Activated CD8-positive, alpha-beta memory T cell treated with anti-CD3 and anti-CD28 coated beads, Interleukin-2, amount 50 U/mL, for 4 hours (primary cell): ENCODE measurements at places on chromosomes 12 and 14.

DNA sequence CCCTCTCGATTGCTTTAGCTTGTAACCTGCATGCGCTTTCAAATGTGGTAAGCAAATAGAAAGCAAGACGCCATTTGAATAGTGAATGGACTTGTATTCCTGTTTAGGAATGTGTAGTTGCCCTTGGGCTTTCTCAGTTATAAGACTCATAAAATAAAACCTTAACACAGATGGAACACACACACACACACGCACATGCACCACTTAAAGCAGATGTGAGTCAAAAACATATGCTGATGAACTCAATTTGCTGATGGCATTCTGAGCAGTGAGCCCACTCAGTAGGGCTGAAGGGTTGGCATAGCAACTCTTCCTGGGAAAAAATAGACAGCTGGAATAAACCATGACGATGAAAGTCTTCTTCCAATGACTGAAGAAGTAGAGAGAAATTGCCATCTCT, 360.5 kb downstream of the APAF1 start:
- no peak for DNase-seq

- DNase-seq = peak; percentile 48
These were observed 751 bp downstream of the GDF11 start for GRCh38 chr12:55743406-55744339.

GRCh38 chr14:70317969-70318634, 41.4 kb downstream of the COX16 start:
- no peak for DNase-seq

DNA sequence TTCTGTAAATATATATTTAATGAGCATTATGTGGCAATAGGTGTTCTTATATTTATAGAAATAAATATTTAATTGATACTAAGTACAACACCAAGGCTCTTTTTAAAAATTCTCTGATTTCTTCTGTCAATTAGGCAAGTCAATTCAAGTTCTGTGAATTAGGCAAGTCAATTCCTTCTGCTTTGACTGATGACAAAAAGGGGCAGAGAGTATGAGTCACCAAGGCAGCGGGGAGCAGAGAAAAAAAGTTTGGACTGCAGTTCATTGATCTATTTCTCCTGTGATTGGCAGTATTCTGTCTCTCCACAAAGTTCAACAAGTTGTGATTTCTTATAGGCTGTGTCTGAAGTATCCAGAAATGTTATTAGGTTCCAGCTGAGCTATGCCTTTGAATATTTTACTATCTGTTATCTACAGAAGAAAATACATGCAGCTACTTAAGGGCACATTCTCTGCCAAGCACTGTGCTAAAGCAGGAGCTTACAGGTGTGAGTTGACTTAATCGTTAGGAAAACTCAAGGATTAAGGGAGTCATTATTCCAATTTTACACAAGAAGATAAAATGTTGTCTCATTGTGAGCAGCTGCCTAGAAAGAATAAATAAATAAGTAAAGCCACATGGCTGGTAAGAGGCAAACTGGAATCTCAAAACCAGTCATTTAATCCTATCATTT, 206.4 kb upstream of the ALG10B start:
- DNase-seq = no peak

GRCh38 chr12:541676-542324, 82.1 kb downstream of the B4GALNT3 start:
- DNase-seq = no peak

GRCh38 chr12:111519083-111519482, 80.0 kb downstream of the ATXN2 start:
- no peak for DNase-seq

DNA sequence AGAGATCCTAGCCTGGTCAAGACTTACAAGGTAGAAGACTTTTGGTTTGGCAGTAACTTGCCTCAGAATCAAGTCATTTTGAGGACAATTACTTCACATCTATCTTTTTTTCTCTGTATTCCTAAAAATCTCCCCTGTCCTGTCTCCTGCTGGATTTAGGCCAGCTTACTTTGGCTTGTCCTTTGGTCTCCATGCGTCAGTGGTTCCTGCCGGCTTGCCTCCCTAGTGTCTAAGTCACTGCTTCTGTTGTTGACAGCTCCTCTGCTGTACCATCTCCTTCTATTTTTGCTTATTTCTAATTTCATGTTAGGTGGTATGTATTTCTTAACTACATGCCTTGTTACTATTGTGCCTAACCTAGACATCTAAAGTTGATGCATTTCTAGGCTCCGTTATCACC, 39.7 kb upstream of the FBLN5 start:
- no peak for DNase-seq

DNA sequence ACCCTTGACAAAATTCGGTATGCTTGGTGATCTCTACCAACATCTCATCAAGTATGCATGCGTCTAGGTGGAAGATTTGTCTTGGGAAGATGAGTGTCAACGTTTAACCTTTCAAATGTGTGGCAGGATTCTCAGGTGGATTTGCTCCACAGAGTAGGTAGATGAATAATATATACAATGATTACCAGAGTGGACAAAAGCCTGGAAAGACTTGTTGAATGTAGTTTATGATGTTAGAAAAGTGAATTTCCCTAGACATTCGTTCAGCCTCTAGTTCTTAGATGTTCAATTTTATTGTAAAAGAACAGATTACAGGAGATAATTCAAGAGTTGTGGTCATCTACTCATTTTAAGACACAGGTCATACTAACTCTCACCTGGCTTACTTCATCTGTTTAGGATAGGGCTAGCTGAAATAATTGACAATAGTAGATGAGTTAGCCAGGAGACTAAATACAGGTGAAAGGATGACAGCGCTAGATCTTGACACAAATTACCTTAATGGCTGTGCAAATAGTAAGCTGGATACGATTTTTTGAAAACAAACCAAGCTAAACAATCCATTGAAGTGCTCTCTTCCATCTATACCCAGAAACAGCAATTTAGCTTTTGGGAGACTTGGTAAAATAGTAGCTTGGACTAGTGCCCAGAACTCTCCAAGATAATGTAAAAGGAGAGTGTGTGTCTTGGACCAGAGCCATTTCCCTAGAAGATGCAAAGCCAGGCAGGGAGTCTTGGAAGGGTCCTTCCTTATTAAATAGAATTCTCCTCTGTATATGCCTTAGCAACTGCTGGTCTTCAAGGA, 168.0 kb downstream of the DACT1 start:
- no peak for DNase-seq

- DNase-seq = no peak
These were observed 22.6 kb upstream of the SLC15A5 start for GRCh38 chr12:16300122-16300521.

DNA sequence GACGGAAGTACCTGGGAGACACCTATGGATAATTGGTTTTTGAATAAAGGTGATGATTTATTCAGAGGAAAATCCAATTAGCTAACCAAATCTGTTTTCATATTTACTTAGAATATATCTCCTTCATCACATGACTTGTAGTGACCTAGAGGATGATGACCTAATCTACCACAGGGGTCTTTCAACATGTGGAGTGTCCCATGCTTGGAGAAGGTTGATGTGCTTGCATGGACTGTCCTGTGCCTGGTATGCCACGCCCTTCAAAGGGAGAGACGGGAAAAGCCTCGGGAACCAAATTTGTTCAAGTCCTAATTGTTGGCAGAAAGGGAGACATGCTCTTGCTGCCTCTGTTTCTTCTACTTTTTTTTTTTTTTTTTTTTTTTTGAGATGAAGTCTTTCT, 11.8 kb upstream of the PAPLN start:
- DNase-seq = no peak

DNA sequence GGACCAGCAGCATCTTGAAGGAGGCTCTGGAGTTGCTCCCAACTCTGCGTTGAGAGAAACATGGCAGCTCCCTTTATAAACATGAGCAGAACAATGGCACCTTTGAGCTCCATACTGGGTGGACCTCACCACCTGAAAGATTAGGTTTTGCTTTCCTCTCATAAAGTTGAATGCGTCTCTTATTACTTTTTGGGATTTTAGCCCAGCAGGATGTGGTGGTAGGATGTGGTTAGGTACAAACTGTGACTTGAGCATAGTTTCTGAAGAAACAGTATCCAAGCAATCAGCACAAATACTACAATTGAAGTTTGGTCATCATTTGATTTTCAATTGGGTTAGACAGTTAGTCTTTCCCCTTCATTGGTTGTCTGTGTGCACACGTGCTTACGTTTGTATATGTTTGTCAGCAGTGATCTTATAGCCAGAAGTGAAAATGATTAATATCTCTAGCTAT, at the start of gene PRR4:
PRR4 (minus strand) TSS at position 51 of the 454 bp plus-strand sequence; CDS start at position 13, 38 bp downstream.
- no peak for DNase-seq

DNA sequence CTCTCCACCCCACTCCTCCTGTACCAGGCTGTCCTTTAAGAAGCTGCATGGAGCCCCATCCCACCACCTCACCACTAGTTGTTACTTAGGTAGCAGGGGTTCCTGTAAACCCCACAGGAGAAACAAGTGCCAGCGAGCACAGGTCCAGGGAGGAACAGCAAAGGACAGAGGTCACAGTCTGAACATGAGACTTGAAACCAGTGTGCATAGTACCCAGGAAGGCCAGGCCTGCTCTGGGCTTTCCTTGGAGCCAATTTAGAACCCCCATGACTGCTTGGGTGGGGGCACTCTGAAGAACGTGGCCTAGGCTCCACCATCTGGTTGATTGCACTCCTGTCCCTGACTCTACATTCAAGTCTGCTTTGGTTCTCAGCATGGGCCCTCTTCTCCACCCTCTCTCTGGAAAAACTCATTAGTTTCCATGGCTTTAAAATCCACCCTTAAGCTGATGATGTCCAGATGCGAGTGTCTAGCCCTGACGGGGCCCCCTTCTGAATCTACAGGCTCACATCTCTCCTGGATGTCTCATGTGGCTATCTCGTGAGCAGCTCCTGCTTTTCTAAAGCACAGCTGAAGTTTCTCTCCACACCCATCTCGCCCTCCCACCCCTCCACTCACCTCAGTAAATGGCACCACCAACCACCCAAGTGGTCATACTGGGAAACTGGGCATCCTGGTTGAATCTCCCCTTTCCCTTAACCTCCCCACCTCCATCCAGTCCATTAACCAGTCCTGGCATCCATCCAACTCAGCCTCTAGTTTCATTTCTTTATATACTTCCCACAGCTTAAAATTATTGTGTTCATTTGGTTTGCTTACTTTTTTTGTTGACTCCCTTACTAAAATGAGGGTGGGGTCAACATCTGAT, 8.4 kb downstream of the KRT3 start:
- DNase-seq = no peak

- DNase-seq = no peak
These were observed 28.6 kb downstream of the GABARAPL1 start for GRCh38 chr12:10241290-10241689.

GRCh38 chr12:130761537-130762318, 45.6 kb upstream of the RIMBP2 start:
- peak; percentile 64 for DNase-seq

- no peak for DNase-seq
These were observed 331.8 kb upstream of the SFSWAP start for GRCh38 chr12:131378861-131379665.

- DNase-seq = no peak
These were observed 37.2 kb downstream of the IFNG start for GRCh38 chr12:68122236-68122920.

DNA sequence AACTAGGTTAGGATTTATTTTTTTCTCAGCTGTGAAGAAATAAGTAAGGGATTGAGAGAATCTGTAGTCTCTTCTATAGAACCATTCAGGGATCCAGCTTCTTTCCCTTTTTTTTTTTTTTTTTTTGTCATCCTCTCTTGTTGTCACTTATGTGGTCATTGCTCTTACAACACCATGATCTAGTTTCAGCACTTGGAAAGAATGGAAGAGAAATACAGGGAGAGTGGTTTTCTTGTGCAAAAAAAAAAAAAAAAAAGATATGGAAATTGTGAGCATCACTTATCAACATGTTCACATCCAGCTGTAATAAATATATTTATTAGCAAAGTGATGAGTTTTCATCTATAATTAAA, 599.3 kb downstream of the SLC6A15 start:
- DNase-seq = no peak

DNA sequence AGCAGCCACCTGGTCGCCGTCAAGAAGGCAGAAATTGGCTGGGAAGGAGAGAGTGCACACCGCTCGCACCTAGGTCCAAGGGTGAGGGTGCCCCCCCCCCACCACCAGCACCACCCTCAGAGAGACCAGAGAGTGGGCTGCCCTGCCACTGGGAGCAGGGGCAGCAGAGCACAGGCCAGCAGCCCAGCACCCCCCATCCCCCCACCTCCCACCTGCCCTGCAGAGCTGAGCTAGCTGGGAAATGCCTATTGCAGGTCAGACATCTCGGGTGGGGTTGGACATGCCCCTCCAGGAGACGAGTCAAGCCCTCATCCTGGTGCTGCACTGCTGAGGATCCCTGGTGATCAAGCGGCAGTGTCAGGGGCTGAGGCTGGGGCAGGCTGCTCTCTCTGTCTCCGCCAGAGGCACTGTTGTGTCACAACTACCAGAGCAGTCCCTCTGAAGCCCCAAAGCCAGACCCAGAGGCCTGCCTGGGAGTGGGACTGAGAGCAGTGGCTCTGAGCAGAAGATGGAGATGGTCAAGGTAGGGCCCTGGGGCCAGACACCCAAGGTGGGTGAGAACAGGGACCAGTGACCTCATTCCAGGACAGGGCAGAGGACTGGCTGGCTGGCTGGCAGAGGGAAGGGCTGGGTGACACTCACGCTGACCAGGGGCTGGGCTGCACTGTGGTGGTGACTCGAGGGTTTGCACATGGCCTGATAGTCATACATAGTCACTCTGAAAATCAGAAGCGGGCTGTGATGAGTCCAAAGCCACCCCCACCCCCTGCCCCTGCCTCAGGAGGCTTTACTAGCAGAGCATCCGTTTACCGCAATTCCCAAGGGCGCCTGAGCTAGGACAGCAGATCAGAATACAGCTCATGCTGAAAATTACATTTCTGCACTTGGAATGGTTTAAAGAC, 19.7 kb upstream of the LRTM2 start:
- no peak for DNase-seq

DNA sequence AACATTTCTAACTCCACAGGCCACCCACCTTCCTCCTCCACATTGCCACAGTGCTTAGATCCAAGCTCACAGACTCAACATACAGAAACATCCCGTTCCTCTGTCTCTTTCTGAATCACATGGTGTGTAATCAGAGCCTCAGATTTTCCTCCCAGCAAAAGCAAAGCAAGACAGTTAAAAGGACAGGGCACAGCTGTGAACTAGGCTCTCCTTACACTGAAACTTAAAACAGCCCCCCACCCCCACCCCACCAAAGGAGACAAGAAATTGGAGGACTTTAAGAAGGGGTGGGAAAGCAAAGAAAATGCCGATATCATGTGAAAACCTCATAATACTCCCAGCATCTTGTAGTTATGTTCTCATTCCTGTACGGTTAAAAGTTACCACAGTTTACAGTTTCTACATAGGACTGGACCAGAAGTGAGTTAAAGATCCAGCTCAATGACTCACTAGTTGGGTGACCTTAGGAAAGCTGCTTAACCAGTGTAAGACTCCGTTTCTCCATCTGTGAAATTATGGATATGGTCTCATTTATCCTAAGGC, 4.8 kb downstream of the YBX3 start:
- no peak for DNase-seq
